A549 (cell line): ENCODE measurements at places on chromosomes 11 and 22. TPM values are rescaled to one million over a fixed set of nuclear protein-coding genes. Genes with fewer than 3 reads are reported as not detected.

TRIM51 gene
- not detected in 3 replicates for polyA plus RNA-seq

MRGPRX3 gene
- not detected in 3 replicates for polyA plus RNA-seq

PRR5 gene
- 15.7 to 19.5 TPM (median 17.7 TPM) in 3 replicates for polyA plus RNA-seq

ARHGAP20 gene
- not detected in 3 replicates for polyA plus RNA-seq

ANGPTL5 gene
- polyA plus RNA-seq: not detected in 3 replicates

MYBPC3 gene
- 0.04 to 0.07 TPM (median 0.05 TPM) in 3 replicates for polyA plus RNA-seq

BAIAP2L2 gene
- 4.3 to 4.7 TPM (median 4.5 TPM) in 3 replicates for polyA plus RNA-seq

OR6T1 gene
- not detected in 3 replicates for polyA plus RNA-seq

NXPE4 gene
- not detected in 3 replicates for polyA plus RNA-seq

SLC1A2 gene
- 0.01 to 0.18 TPM (median 0.07 TPM) in 3 replicates for polyA plus RNA-seq

GUCY1A2 gene
- polyA plus RNA-seq: 0.03 to 0.12 TPM (median 0.04 TPM) in 3 replicates

SLC37A2 gene
- 0.07 to 0.14 TPM (median 0.08 TPM) in 3 replicates for polyA plus RNA-seq

CTSW gene
- not detected in 3 replicates for polyA plus RNA-seq

KRTAP5-9 gene
- polyA plus RNA-seq: 0.08 TPM in 1 of 3 replicates, not detected in the others

TRIM29 gene
- 2.5 to 3.6 TPM (median 3.1 TPM) in 3 replicates for polyA plus RNA-seq

KRTAP5-2 gene
- polyA plus RNA-seq: not detected in 3 replicates

PI4KA gene
- 20.6 to 21.9 TPM (median 21.3 TPM) in 3 replicates for polyA plus RNA-seq

TESMIN gene
- polyA plus RNA-seq: 4.7 to 6.4 TPM (median 5.2 TPM) in 3 replicates

C11orf87 gene
- 0.01 TPM in 2 of 3 replicates, not detected in the other for polyA plus RNA-seq

FAM181B gene
- 0.01 to 0.03 TPM (median 0.03 TPM) in 3 replicates for polyA plus RNA-seq

TRIM49 gene
- not detected in 3 replicates for polyA plus RNA-seq

HTR3A gene
- polyA plus RNA-seq: not detected in 3 replicates

CARNS1 gene
- 0.09 to 0.12 TPM (median 0.10 TPM) in 3 replicates for polyA plus RNA-seq

KCNJ4 gene
- polyA plus RNA-seq: 0.05 to 0.12 TPM in 2 of 3 replicates, not detected in the other

HEPN1 gene
- not detected in 3 replicates for polyA plus RNA-seq

NAV2 gene
- 4.9 to 6.2 TPM (median 4.9 TPM) in 3 replicates for polyA plus RNA-seq

PANX3 gene
- polyA plus RNA-seq: not detected in 3 replicates

FOLR3 gene
- polyA plus RNA-seq: 0.29 to 0.36 TPM in 2 of 3 replicates, not detected in the other

CCDC117 gene
- 10.1 to 12.2 TPM (median 11.0 TPM) in 3 replicates for polyA plus RNA-seq

WNT7B gene
- polyA plus RNA-seq: 80.8 to 92.0 TPM (median 82.2 TPM) in 3 replicates

RFPL2 gene
- polyA plus RNA-seq: 0.17 to 0.30 TPM (median 0.25 TPM) in 3 replicates

PRR5L gene
- polyA plus RNA-seq: 7.8 to 12.1 TPM (median 8.6 TPM) in 3 replicates

ZC3H12C gene
- polyA plus RNA-seq: 3.1 to 3.2 TPM (median 3.1 TPM) in 3 replicates

TANGO2 gene
- polyA plus RNA-seq: 13.5 to 14.1 TPM (median 13.8 TPM) in 3 replicates

HMBS gene
- polyA plus RNA-seq: 48.8 to 51.7 TPM (median 49.1 TPM) in 3 replicates

THY1 gene
- polyA plus RNA-seq: 16.5 to 29.4 TPM (median 19.9 TPM) in 3 replicates

DDX25 gene
- polyA plus RNA-seq: 0.07 TPM in 1 of 3 replicates, not detected in the others

CHRM1 gene
- polyA plus RNA-seq: not detected in 3 replicates

CREB3L1 gene
- 2.1 to 2.7 TPM (median 2.3 TPM) in 3 replicates for polyA plus RNA-seq

MGAT3 gene
- 0.64 to 0.84 TPM (median 0.70 TPM) in 3 replicates for polyA plus RNA-seq

RRAS2 gene
- 37.9 to 44.0 TPM (median 40.2 TPM) in 3 replicates for polyA plus RNA-seq

PHLDA2 gene
- polyA plus RNA-seq: 43.6 to 49.6 TPM (median 47.6 TPM) in 3 replicates
